ENCODE measurements at places on chromosomes 2 and 18.

GRCh38 chr2:238651306-238652052 lies 196.4 kb upstream of the TWIST2 start:
- DNase-seq, result no peak

- no peak for DNase-seq
These were observed 28.2 kb downstream of the TUBB6 start for GRCh38 chr18:12336171-12336613.

DNA sequence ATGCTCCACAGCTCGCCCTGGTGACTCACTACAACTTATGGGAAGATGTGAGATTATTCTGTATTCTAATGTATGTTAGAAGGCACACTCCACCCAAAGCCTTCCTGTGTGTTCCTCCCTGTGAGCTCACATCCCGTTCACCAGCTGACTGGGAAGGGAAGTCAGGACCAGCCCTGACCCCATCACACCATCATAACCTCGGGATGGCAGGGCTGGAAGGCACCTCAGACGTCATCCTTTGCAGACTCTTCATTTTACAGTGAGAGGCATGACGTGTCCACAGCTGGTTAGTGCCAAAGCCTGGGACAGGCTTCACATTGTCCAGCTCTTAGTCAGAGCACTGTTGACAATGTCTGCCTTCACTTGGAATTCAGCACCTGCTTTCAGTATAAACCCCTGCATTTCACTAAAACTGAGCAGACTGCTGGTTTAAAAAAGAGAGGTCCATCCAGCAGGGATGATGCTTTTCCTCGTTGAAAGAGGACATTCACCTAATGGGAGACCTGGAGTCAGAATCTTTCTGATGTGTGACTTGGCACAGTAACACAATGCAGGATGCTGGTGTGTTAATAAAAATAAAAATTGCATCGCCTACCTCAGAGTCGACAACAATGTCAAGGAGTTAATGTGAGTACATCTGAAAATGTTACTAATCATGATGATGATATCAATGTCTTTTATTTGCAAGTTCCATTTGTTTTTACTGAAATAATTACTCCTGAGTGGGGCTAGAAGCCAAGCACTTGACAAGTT lies 418.0 kb upstream of the TNP1 start:
- DNase-seq, result peak; percentile 91

DNA sequence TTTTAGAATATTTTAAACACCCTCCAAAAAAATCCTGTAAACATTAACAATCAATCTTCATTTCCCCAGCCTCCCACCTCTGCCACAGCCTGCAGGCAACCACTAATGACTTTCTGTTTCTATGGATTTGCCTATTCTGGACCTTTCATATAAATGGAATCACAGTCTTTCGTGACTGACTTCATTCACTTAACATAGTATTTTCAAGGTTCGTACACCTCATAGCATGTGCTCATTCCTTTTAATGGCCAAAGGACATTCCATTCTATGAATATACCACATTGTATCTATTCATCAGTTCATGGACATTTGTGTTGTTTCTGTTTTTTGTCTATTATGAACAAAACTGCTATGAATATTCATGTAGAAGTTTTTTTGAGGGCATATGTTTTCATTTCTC lies 48.5 kb downstream of the NAT8 start:
- DNase-seq, result no peak

- no peak for DNase-seq
These were observed 189.5 kb downstream of the DOK6 start for GRCh38 chr18:69590150-69590549.

- no peak for DNase-seq
These were observed 27.7 kb upstream of the CYP27A1 start for GRCh38 chr2:218754201-218754600.

DNA sequence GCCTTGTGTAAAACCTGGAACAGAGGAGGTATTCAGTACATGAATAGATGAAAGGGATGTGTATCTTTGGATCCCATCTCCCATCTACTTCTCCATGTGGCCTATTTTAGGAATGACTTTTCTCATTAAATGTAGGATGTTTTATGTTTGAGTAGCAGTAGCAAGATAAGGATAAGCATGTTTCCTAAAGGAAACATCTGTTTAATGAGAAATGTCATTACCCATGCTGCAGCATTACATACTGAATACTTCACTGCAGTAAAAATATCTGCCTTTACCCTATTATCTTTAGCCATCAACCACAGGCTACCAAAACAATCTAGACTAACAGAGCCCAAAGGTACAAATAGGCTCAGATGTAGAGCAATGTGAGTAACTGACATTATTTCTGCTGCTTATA lies 419.2 kb upstream of the CYRIA start:
- DNase-seq, result no peak

DNA sequence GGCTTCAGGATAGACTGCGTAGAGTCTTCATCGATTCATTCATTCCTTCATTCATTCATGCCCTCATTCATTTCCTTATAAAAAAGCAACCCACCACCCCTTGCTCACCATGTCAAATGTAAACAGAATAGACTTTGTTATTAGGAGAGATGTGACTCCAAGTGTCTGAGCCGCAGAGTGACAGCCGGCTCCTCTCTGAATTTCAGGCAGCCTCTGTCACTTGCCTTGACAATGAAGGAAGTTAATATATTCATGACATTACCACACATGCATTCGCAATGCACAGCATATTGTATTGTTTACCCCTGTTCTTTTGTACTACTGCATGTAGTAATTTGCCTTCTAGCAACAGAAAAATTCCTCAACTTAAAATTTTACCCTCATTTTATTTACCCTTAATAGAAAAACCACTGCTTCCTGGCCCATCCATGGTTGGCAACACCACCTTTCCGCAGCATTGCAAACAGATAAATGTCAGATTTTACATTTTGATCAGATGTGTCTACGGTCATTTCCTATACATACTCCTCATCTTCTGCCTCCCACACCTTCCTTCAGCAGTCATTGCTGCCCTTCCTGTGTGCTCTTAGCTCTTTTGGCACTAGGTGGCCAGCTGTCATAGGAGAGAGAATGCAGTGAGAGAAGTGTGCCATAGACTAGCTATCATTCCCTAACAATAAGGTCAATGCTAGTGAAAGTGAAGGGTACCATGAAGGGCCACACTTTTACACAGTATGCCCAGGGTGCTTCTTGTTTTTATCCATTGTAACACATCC lies 1090.8 kb downstream of the BCL11A start:
- no peak for DNase-seq

GRCh38 chr2:61368687-61369665 lies 101.9 kb downstream of the USP34 start:
- no peak for DNase-seq

GRCh38 chr18:23259701-23260681 lies 124.7 kb downstream of the CABLES1 start:
- DNase-seq, result peak; percentile 31

Data from skeletal muscle cell (primary cell).